ENCODE measurements at places on chromosomes 4 and X.

- DNase-seq = no peak
These were observed 45.0 kb downstream of the TET2 start for GRCh38 chr4:105191621-105192210.

DNA sequence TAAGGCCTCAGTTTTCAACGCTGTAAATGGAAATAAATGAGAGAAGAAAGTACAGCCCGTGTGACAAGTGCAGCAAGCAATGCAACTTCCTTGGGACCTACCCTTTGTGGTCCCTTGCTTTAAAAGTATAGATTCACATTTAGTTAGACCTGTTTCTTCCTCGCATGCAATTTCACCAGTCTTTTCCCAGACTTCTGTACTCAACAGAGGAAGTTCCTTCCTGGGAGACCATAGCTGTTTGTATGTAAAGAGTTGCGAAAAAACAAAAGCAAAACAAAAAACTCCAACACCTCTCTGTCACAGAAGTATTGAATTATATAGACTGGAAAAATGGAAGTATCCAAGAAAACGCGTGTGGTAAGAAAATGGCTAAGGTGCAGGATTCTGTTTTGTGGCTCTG, 1.1 kb upstream of the IRF2 start:
- DNase-seq = no peak

GRCh38 chrX:63363788-63364187, 12.7 kb upstream of the SPIN4 start:
- DNase-seq = no peak

DNA sequence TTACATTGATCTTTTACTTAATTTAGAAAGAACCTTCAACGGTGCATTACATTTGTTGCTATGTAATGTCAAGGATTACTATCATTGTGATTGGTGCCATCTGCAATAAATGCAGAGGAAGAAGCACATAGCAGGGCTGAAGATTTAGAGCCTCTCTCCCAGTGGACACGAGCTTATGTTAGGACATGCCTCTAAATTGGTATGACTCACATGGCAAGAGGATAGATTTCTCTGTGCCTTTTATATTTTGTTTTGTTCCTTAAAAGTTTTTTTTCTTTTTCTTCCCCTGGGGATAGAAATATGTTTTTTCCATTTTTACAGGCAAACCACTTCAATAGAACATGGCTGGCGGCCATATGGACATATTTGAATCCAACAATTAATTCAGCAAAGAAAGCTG, 205.0 kb upstream of the HAND2 start:
- DNase-seq = no peak

DNA sequence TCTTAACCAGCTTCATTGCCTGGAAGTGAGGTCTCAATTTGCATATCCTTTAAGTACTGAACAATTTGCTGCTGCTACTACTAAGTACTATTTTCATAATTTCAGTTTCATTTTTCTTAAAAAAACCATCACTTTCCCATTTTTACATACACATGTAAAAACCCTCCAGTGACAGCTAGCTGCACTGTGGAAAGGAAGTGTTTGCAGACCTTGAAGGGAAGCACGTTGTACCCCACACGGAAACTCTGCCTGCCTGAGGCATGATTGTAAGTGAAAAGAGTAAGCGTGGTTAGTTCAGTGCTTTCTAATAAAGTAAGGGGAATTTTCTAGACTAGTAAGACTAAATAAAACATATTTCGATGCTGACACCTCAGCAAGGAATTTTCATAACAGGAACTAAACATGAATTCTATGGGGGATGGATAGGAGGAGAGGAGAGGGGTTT, 103.6 kb downstream of the RAPGEF2 start:
- no peak for DNase-seq

- DNase-seq = peak; percentile 38
These were observed 1.5 kb downstream of the FAM200B start for GRCh38 chr4:15683143-15683495.

- no peak for DNase-seq
These were observed 11.9 kb upstream of the PDHA1 start for GRCh38 chrX:19331831-19332230.

GRCh38 chr4:56460085-56460484, 7.3 kb upstream of the SRP72 start:
- no peak for DNase-seq

DNA sequence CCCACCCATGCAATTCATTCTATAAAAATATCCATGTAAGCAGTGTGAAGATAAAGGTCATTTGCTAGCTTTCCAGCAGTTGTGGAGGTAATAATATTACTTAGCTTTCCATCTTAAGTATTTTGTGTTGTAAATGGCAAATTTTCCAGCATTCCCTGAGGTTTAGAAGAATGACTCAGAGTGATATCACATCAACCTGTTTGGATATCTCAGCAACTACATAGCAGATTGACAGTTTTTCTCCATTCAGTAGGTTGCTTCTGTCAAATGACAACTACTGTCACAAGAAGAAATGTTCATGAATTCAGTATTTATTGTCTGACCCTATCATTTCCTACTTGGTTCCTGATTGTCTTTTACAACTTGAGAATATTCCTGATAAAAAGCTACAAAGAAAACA, 434.9 kb upstream of the GALNTL6 start:
- peak; percentile 1 for DNase-seq

- no peak for DNase-seq
These were observed 277.6 kb downstream of the GASK1B start for GRCh38 chr4:157895205-157895604.

- peak; percentile 48 for DNase-seq
These were observed 2.6 kb upstream of the ZNF674 start for GRCh38 chrX:46547857-46548256.

GRCh38 chr4:18442957-18443356, 421.4 kb upstream of the LCORL start:
- no peak for DNase-seq

GRCh38 chrX:91066104-91066503, 368.5 kb upstream of the PABPC5 start:
- DNase-seq = no peak

- DNase-seq = no peak
These were observed 77.7 kb downstream of the PDK3 start for GRCh38 chrX:24542756-24543155.

DNA sequence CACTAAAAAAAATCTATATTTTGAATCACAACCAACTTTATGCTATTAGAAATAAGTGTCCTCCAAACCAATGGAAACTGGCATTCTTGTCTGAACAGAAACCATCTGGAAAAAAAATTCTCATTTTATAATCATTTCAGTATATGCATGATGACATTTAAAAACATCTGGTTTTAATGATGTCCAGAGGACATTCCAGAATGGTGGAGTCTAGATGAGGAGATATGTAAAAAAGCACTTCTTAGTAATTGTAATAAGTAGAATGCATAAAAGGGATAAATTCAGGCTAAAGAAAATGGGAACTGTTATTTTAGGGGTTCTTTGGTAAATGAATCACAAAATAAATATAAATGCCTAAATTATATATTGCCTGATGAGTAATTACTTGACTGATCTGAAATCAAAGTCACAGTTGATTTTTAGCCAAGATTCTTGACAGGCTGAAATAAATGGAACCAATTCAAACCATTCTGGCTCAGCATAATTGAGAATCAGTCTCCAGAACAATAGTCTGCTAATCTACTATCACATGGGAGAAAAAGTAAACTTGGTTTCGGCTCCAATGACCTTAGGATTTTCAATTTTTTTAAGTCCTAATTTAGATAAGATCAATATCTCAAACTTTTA, 636.6 kb downstream of the FAT4 start:
- DNase-seq = no peak

- no peak for DNase-seq
These were observed 161.7 kb downstream of the FBXW7 start for GRCh38 chr4:152374153-152374552.

GRCh38 chr4:26110493-26110892, 196.5 kb downstream of the SMIM20 start:
- no peak for DNase-seq

DNA sequence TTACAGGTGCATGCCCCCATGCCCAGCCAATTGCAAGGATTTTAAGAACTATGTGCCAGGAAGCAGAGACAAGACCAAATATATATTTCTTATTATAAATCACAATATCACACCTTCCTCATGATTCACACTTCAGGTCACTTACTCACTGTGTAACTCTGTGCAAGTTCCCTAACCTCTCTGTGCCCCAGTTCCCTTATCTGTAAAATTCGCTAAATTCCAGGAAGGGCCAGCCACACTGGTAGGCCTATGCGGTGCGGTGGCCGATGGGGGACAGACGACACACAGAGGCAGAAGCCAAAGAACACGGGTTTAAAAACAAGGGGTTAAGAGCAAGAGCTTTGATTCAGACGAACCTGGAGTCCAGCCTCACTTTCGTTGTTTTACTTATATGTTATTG, 2.8 kb downstream of the TRIM2 start:
- DNase-seq = no peak

GRCh38 chr4:147530723-147531122, 49.8 kb downstream of the EDNRA start:
- DNase-seq = no peak

DNA sequence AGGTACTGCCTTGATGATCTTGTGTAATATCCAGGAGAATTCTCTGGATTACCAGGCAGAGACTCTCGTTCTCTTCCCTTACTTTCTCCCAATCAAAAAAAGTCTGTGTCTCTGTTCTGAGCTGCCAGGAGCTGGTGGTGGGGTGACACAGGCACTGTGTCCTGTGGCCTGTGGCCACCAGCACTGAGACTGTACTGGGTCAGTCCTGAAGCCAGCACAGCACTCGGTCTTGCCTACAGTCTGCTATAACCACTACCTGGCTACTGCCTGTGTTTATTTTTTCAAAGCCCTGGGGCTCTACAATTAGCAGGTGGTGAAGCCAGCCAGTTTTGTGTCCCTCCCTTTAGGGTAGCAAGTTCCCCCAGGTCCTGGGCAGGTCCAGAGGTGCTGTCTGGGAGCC, 331.1 kb upstream of the MAGEB18 start:
- no peak for DNase-seq

DNA sequence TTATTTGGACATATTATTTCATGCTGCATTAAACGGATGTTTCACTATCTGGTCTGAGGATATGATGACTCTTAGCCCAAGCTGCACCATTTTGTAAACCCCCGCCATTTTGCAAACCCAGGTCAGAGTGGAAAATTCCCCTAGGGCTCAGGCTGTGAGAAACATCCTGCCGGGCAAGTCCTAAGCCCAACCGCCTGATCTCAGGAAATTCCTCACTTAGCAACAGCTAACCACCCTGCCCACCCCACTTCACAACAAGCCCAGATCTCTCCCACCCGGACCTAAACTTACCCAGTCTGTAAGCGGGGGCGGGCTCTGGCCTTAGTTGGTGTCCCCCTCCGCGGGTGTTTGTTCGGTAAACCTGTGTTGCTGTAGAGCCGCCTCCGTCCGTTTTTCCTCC, 2747.1 kb downstream of the PCDH7 start:
- no peak for DNase-seq

DNA sequence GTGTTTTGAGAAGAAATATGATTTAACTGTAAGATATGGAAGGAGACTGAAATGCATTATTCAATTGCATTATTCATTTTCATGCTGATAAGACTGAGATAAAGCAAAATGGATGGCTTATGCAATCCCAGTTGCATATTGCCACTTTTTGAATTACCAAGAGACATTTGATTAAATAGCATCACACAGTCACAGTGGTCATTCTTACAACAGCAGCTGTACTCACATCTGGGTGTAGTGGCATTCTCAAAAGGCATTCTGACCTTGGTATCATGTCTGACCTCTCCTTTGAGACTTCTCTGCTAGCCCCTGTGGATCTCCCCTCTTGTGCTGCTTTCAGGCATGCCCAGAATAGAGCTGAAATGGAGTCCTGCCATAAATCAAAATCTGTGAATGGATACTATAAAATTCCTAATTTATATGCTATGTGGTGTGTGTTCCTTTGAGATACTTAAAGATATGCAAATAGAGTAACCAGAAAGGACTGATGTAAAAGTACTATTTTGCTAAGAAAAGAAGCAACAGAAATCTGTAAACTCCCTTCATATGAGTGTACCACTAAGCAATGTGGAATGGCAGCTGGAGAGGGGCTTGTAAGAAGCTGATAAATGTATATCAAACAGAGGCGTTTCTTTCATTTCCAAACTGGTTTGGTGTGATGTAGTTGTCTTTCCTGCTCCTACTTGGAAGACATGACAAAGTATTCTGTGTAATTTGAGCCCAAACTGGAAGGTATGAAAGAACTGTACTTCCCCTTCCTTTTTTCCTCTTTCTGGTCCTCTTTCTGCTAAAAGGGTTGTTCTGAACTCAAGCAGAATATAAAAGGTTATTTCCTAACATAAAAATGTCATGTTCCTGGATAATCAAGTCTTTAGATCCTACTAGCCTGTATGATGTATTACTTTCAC, 25.4 kb upstream of the METAP1 start:
- DNase-seq = no peak

- DNase-seq = no peak
These were observed 16.2 kb downstream of the RBM47 start for GRCh38 chr4:40613456-40613855.

DNA sequence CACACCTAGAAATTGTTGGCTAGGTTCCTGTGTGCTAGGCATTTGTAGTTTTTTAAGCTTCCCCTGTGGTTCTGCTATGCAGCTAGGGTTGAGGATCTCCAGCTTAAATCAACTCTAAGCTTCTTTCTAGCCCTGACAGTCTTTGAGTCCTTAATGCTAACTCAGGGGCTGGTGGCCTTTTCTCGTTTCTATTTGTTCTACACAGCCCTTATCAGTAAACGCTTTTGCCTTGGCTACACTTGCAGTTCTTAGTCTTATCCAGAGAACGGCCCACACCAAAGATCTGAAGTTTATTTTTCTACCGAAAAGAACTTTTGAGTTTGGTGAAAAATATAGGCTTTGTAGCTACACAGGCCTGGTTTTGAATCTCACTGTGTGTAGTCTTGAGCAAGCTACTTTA, 212.0 kb downstream of the DHX15 start:
- no peak for DNase-seq

GRCh38 chr4:70721747-70722146, at the start of gene RUFY3:
Gene RUFY3 (plus strand): TSS chr4:70721964. CDS start chr4:70722574, 610 bp downstream.
- no peak for DNase-seq

GRCh38 chr4:119113033-119113655, 22.5 kb upstream of the MYOZ2 start:
- DNase-seq = peak; percentile 43

GRCh38 chrX:107701493-107702121, 73.3 kb downstream of the PRPS1 start:
- no peak for DNase-seq

DNA sequence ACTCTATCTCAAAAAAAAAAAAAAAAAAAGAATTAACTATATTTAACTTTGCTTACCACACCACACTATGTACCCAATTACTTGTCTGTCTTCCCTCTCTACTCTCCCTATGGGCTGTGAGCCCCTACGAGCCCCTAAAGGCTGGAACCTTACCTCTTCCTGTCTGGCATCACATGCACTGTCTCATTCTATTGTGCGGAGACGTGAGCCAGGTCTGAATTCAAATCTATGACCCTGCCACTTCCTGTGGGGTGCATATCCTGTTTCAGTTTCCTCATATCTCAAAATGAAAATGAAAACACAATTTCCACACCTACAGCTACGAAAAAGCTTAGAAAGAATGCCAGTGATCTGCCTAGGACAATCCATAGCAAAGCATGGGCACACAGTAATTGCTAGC, 42.9 kb upstream of the HS3ST1 start:
- no peak for DNase-seq

GRCh38 chrX:121455890-121456289, 408.5 kb downstream of the GLUD2 start:
- DNase-seq = no peak

- DNase-seq = no peak
These were observed 538 bp upstream of the CYTL1 start for GRCh38 chr4:5019796-5020195.

- DNase-seq = no peak
These were observed 73.6 kb upstream of the PJA1 start for GRCh38 chrX:69238887-69239231.

- DNase-seq = peak; percentile 9
These were observed 38.6 kb upstream of the TMEM131L start for GRCh38 chr4:153427363-153428071.
